Lung (tissue), 17 donors: ENCODE measurements at places on chromosomes 5 and 9.

GRCh38 chr9:87464110-87464991, 33.3 kb upstream of the DAPK1 start:
- peak; percentile 64 for DNase-seq

- DNase-seq = no peak
These were observed 19.3 kb downstream of the OTULINL start for GRCh38 chr5:14600846-14601245.

DNA sequence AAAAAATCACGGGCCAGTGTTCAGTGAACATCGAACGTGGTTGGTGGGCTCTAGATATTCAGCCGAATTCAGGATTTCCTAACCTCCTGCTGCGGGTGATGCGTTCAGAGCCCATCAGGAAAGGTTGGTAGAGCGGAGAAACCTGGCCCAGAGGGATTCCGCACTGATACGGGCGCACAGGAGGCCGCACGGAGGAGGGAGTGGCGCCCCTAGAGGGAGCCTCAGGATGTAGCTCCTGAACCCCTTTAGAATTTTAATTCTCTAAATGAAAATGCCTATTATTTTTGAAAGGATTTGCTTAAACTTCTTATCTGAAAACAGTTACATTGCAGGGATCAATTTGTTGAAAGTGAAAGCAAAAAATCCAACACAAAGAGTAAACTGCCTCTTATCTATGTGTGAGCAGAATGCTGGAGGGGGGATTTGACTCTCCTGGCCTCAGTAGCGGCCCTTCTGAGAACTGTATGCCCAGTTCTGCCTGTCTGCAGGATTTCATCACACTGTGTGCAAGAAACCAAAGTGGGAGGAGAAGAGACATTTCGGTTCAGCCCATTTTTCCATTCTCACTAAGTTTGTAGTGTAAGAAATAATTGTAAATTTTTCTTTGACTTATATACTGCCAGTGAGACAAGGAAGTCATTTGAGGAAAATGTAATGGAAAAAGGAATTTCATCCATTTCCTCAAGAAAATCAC, 75.9 kb downstream of the TENT4A start:
- no peak for DNase-seq

GRCh38 chr9:105054491-105054890, 126.5 kb upstream of the ABCA1 start:
- DNase-seq = no peak

GRCh38 chr5:159657298-159657697, 259.0 kb upstream of the ADRA1B start:
- no peak for DNase-seq

DNA sequence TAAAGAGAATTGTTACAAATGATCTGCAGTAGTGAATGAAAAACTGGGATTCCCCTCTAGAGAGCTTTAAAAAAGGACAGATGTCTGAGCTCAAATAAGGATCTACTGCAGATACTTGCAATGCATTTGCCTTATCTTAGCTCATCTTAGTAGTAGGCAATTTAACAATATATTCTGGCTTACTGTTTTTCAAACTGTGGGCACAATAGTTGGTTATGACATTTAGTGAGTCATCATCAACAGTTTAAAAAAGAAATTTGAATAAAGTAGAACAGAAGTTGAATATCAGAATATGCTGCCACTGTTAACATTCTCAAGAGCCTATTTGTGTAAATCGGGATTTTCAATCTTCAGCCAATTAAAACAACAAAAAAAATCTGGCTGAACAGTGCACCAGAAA, 6.7 kb upstream of the CAST start:
- no peak for DNase-seq

DNA sequence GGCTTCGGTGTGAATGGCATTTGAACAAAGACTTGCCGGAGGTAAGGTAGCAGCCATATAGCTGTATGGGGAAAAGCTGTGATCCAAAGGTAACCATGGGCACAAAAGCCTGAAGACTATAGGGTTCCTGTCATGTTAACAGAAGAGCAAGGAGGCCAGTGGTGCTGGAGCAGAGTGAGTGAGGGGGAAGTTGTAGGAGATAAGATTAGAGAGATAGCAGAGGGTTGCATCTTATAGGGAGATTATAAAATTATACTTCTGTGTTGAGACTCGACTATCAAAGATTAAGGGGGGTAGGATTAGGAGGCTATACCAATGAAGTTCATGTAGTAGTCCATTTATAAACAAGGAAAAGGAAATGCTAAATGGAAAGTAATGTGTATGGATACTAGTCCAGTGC, 3.3 kb downstream of the NCBP1 start:
- DNase-seq = no peak
